Spleen (tissue), 13 donors: ENCODE measurements at places on chromosomes 4 and X.

DNA sequence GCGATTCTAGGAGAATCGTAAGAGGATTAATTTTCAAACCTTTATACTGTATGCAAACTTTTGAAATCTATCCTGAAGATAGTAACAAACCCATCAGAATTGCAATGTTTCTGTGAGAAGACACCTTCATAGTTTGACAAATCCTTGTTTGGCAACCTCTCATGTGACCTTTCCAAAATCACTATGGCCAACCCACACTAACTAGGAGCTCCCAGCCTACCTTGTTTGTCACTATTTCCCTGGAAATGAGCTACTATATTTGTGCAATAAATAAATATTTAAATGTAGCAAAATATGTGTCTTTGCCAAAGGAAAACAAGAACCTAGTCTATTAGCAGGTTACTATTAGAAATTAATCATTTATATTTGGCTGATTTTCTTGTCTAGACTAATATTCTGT is 173.7 kb downstream of the PPP1R2C start:
- no peak for DNase-seq

- no peak for DNase-seq
These were observed 77.2 kb upstream of the ADRA2C start for GRCh38 chr4:3689006-3689405.

DNA sequence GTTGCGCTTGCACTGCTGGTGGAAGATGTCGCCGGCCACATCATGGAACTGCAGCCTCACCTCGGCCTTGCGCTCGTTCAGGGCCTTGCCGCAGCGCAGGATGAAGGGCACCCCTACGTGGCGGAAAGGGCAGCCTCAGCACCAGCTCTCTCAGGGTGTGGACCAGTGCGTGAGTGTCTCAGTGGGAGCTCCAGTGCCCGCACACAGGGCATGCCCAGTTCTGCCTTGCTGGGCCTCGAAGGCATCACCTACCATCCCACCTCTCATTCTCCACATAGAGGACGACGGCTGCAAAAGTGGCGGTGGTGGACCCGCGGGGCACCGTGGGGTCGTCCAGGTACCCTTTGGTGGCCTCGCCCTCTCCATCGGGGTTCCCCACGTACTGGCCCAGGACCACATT is 14.0 kb downstream of the G6PD start:
- no peak for DNase-seq

- no peak for DNase-seq
These were observed 709.1 kb downstream of the FAT4 start for GRCh38 chr4:126023896-126024295.

DNA sequence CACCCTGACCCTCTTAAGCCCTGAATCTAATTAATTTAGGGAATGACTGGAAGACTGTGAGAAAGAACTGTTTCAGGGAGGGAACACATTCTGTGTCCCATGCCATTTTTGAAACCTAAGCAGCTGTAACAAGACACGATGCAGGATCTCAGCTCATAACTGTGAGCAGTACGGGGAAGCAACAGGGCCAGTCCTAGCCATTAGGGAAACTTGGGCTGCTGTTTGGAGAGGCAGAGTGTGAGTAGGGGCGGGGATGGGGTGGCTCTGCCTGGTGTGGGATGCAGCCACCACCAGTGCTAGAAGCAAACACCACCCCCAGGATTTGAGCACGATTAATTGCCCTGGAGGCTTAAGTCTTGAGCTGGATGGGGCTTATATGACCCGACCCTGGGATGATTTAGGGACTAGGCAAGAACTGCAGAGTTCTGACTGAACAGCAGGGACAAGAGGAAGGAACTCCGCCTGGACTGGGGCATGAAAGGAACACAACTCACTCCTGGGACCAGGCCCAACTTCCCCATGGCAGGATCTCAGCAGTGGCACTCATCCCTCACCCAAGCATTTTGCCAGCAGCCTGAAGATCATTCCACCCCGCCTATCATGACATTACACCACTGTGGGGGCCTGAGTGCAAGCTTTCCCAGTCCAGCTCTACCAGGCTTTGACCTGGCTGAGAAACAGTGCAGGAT is 43.1 kb downstream of the ATRX start:
- DNase-seq = no peak

DNA sequence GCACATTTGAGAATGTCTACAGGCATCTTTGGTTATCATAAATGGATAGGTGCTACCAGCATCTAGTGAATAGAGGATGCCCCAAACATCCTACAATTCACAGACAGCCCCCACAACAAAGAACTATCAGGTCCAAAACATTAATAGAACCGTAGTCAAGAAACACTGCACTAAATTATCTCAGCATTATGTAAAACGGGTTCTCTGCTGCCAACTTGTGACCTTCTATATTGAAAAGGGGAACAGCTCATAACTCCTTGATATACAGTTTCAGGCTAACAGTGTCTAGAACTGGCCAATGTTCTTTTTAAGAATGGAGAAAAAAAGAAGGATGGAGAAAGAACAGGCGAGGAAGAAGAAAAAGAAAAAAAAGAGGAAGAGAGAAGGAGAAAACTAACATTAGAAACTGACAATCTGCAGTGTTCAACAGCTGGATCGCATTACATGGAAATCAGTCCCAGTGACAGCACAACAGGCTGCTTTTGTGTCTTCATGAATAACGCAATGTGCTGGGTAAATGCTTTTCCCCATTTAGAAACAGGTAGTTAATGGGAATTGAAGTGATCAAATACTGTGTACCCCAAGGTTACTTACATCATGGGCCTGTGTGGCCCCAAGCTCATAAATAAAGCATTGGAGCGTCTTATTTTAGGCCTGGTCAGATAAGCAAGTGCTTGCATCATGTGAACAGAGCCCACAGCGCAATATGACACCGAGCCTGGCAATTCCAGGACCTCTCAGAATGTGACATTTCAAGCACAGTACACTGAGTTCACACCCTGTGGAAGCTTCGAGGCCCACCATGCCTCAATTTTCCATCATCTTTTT is 339.5 kb downstream of the DHX15 start:
- no peak for DNase-seq
